ENCODE measurements at places on chromosomes 4 and X. TPM values are rescaled to one million over a fixed set of nuclear protein-coding genes. Genes with fewer than 3 reads are reported as not detected.

The TLR7 gene
- not detected for total RNA-seq

The ZNF182 gene
- 3.5 TPM for total RNA-seq

The SPARCL1 gene
- total RNA-seq, result not detected

The IGBP1 gene
- 75.8 TPM for total RNA-seq

The GPAT3 gene
- total RNA-seq, result 4.5 TPM

The SMIM10 gene
- not detected for total RNA-seq

- no peak for DNase-seq
These were observed 35.9 kb upstream of the MSANTD1 start for GRCh38 chr4:3213106-3213425.

- no peak for DNase-seq
These were observed 15.1 kb upstream of the EXOC1 start for GRCh38 chr4:55838356-55838755.

DNA sequence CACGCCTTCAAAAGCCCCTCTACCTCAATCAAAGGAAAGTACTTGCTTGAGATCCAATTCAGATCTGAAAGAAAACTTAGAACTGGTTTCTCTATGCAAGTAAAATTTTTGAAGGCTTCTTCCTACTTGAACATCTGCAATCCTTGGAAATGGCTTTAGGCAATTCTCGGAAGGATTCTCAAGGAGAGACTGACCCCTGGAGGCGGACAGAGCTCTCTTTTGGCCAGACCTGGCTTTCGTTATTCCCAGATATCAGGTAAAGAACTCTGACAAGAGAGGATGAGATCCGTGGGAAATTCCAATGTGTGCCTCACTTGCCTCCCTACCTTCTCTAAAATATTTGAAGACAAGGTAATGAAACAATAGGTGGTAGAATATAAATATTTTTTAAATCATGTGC, 670.3 kb upstream of the FAM241A start:
- DNase-seq, result peak; percentile 18

DNA sequence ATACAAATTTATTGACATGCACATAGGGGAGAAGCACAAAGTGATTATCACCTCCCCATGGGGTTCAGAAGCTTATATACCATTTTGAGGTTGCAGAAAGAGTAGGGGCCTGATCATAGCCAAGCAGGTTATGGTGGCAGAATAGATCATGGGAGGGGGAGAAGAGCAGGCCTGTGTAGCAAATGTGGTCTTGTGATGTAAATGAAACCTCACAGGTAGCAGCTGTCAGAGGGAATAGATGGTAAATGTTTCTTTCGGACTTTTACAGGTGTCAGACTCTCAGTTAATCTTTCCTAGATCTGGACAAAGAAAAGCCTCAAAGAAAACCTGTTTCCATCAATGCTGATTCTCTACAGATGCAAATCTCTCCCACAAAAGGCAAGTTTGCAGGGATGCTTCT, 84.4 kb downstream of the CFAP299 start:
- no peak for DNase-seq

DNA sequence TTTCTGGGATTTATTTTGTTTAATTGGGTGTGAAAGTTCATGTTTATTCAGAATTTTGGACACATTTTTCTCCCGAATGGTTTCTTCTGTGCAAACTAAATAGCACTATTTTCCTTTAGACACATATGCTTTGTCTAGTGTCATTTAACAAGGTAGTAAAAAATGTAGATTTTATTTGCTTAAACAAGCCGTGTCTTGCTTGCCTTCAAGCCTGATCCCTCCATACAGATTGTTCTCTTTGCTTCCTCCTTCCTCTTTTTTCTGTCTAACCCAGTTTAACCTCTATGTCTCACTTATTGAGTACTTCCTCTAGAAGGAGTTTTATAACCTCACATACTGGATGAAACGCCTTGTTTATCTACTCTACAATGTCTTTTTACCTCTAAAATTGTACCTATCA, 211.8 kb downstream of the NPFFR2 start:
- DNase-seq, result peak; percentile 70

DNA sequence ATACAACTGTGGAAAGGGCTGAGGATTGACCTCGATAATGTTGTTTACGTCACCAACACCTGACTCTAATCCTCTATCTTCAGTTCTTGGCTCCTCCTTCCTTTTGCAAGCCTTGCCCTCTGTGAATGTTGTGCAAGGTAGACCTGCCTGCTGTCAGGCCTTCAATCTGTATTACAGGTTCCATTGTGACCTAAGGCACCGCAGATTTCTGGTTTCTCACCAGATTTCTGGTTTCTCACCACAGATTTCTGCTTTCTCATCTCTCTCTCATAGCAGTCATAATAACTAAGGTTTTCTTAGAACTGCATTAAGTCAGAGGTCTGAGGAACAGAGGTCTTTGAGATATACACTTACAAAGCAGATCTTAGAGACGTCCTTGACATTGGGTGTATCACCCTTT, 51.5 kb upstream of the ETNPPL start:
- no peak for DNase-seq

DNA sequence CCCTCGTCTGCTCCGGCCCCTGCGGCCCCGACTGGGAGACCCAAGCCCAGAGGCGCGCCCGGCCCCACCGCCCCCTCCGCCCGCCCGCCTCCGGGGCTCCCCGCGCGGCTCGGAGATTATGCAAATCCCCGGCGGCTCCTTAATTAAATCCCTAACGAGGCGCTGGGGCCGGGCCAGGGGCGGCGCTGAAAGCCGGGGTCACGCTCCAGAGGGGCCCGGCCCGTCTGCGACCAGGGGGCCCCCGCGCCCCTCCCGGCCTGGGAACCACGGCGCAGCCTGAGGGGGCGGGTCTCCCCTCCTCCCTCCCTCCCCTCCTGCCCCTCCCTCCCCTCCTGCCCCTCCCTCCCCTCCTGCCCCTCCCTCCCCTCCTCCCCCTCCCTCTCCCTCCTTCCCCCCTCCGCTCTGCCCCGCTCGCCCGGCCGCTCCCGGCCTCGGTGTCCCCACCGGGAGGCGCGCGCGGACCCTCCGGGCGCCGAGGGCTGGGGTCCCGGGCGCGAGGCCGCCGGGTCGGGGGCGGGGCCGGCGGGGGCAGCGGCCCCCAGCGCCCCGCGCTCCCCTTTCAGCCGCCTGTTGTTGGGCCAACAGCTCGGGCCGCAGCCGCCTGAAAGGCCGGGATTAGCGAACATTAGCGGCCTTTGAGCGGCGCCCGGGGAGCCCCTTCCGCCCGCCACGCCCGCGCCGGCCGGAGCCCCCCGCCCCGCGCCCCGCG, 25.9 kb upstream of the FGFR3 start:
- DNase-seq, result no peak

GRCh38 chr4:156252358-156252921, 298.8 kb upstream of the CTSO start:
- no peak for DNase-seq

DNA sequence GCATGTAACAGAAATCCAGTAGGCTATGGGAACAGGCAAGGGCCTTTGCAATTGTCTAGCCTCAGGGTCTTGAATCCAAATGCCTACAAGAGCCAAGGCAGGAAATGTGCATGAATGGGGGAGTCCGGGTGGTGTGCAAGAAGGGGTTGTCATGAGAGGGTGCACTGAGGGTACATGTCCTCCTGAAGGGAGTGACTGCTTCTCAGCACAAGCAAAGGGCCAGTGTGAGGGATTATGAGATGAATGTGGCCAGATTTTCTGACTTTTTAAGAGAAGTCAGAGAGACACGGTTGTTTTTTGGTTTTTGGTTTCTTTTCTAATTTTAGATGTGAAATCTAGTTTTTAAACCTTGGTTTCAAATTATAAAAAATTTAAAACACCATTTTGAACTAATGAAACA, 76.5 kb upstream of the LSM6 start:
- no peak for DNase-seq

GRCh38 chrX:83469551-83469950, 38.5 kb upstream of the POU3F4 start:
- DNase-seq, result peak; percentile 5

DNA sequence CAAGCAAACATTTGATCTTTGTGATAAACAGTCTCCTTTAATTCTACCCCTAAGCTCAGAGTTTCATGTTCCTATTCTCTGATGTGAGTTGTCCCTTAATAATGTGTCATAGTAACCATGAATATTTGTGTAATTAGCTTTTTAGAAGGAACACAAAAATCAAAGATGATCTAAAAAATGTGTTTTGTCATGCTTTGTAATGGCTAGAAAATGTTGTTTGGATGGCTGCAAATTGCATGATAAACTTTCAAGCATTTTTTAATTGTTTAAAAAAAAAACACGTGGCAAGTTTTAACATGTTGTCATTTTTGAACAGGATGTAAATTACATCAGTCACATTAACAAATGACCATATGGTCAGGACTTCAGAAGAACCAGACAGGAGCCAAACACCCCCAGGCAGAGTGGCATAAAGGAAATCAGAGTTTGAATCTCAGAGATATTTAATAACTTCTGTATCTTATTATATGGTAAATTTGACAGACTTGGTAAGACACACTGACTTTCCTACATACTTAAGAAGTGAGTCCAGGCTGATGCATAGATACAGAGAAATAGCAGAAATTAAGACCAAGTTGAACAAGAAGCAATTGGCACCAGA, 223.9 kb upstream of the VEGFC start:
- DNase-seq, result peak; percentile 92

- DNase-seq, result no peak
These were observed at the start of gene TEX28 for GRCh38 chrX:154294791-154295574. Gene TEX28 (minus strand): TSS chrX:154295124. CDS start chrX:154292117, 3,007 bp downstream.

- no peak for DNase-seq
These were observed 23.0 kb upstream of the OTUD4 start for GRCh38 chr4:145203410-145203809.

DNA sequence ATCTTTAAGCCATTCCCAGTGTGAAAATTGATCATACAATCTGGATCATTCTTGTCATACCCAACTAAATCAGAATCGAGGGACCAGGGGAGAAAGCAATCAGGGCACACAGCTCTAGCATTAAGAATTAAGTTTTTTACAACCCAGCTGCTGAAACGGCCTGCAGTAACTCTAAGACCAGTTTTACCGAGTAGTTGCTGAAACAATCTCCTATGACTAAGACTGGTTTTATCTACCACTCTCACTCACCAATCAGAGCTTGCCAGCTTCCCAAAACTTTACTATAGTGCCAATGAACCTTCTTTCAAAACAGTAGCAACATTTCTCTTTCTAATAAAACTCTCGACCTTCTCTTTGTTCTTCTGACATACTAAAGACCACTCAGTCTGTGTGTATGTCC, 2.8 kb upstream of the SAP30 start:
- peak; percentile 42 for DNase-seq

GRCh38 chr4:5801696-5802095, 90.7 kb downstream of the EVC start:
- DNase-seq, result no peak

DNA sequence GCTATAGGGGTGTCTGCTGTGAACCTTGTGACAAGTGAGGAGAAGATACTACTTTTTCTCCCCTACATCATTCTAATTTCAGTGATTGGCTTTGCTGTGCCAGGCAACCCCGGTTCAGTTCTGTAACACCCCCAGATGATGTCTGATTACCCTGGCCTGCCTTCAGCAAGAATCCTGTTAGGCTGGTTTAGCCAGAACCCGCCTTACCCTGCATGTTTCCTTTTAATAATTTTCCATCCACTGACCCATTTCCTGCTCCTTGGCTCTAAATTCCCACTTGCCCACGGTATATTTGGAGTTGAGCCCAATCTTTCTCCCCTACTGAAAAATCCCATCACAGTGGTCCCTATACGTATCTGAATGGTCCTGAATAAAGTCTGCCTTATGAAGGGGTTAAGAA, 46.5 kb upstream of the HPSE start:
- peak; percentile 56 for DNase-seq

GRCh38 chr4:150004481-150004880, 73.8 kb upstream of the DCLK2 start:
- DNase-seq, result no peak

DNA sequence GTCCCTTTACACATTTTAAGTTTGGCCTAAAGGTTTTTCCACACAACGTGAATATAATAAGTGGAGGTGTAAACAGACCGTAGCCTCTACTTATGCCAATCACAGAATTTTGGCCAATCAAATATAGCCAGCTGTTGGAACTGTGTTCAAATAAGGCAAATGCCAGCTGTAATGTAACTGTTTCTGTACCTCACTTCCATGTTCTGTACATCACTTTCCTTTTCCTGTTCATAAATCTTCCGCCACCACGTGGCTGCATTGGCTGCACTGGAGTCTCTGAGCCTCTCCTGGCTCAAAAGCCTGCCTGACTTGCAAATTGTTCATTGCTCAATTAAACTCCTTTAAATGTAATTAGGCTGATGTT, 105.1 kb upstream of the SMIM31 start:
- DNase-seq, result no peak

GRCh38 chr4:792626-793092, 33.3 kb downstream of the CPLX1 start:
- no peak for DNase-seq

DNA sequence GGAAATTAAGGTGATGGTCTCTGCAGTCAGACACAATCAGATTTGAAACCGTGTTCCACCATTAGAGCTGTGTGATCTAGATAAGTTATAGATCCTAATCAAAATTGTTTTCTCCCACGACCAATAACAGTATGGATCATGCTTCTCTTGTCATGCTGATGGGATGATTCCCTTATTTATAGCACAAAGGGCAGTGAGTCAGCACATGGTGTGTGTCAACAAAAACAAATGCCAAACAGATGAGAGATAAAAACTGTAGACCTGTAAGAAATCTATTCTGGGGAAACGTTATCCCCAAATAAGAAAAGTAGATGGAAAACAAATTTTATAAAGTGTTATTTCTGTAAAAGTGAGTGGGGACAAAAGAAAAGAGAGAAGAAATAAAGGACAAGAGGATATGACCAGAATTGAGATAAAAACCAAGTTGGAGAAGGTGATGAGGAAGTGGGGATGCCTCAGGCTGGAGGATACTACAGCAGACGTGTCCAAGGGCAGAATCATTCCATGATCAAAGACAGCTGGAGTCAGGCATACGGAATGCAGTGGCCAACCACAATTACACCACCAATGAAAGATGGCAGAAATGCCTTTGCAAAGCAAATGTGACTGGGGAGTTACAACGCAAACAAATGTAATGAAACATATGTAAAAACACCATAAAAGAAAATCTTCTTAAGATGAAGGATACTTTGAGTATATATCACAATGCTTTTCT, 377.8 kb upstream of the PRKX start:
- DNase-seq, result peak; percentile 20

DNA sequence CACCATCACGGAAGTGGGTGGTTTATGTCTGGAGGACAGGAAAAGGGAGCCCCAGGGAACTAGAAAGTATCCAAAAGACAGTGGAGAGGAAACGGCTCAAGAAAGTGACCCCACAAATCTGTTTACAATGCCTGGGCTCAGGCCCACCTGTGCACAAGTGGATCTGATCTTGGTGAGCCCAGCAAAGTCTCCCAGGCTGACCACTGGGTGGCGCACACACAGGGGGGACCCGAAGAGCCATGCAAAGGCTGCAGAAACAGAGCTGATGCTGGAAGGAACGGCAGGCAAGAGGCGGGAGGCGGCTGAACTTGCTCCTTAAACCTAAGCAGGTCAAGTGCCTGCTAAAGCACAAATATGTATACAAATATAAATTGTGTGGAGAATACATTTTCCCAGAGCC, 9.6 kb downstream of the HAUS7 start:
- DNase-seq, result peak; percentile 21

All from bronchial epithelial cell (primary cell).